ENCODE measurements at places on chromosomes 1 and 21.

GRCh38 chr1:244953901-244954300 lies 89.6 kb upstream of the HNRNPU start:
- DNase-seq: no peak

- DNase-seq: peak; percentile 25
Observed at GRCh38 chr1:54153535-54154439, 987 bp upstream of the CDCP2 start.

DNA sequence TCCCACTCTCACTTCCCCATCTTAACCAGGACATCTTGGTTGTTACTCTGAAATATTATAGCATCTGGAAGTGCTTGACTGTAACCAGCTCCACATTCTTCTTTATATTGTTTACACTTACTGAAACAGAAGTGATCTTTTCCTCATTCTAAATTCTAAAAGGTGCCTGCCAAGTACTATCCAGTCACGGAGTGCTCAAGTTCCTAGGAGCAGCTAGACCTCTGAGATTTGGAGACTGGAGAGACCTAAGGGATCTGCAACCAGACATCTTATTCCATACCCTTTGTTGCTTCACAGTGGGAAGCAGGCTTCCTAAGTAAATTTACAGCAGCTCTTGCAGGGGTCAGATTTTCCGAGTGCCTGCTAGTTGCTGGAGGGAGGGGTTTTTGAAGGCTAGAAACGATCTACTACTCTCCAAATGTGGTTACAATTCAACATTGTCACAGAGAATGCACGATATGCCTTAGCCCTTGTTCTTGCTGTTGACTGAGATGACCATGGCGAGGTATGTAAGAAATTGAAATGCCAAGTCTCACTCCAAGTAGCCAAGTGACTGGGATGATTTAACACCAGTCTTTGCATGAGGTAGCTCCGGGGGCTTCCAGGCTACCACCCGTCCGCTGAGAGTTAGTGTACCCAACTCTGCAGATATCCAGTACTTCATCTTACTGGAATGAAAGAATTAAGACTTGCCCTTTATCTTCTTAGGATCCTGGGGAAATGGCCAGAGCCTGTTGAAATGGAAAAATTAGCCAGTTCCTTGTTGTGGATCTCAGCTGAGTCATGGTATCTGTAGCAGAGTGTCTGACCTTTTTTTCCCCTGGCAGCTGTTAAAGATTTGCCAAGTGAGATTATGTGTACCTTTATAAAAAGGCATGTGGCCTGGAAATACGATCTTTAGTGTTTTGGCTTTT lies 150.8 kb downstream of the MAST2 start:
- no peak for DNase-seq

GRCh38 chr1:74426208-74426937 lies 86.0 kb downstream of the LRRC53 start:
- DNase-seq: no peak

- DNase-seq: no peak
Observed at GRCh38 chr21:29547998-29548397, 249.3 kb downstream of the BACH1 start.

GRCh38 chr1:165877940-165878556 lies 50.6 kb downstream of the UCK2 start:
- DNase-seq: no peak

DNA sequence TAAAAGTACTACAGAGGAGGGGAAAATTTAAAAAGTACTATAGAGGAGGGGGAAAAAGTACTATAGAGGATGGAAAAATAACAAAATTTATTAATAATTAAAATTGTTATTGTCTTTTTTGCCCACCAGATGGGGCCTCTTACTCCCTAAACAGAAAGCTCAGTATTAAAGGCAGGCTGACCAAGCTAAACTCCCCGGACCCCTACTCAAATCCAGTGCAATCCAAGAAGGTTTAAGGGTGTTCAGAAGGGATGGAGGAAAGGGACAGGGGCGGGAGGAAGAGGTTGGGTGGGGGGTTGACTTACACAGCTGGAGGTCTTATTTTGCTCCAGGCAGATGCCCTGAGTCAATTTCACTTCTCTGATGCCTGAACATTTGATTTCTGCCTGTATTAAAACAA lies 13.7 kb downstream of the CD34 start:
- DNase-seq: no peak

DNA sequence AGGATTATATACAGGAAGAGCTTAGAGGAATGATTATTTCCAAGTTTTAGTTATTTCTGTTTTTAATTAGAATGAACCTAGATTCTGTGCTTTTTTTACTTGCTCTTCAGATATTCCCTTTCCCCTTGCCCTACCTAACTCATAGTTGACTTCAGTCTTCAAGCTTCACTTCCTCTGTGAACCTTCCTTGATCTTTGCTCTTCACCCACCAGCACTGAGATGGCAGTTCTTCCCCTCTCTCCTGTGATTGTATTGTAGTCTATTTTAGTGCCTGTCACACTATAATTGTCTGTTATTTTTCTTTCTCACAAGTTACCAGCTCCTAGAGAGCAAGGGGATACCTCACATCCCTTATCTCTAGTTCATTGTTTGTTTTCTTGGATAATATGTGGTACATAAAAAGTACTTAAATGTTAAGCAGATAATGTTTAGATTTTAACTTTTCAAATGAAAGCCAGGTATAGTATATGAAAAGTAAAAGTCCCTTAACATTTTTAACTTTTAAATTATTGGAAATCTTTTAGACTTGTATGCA lies 33.2 kb downstream of the KCTD3 start:
- no peak for DNase-seq

- no peak for DNase-seq
Observed at GRCh38 chr21:27954543-27955165, 987.8 kb upstream of the ADAMTS5 start.

GRCh38 chr1:201481761-201482493 lies 12.9 kb upstream of the PHLDA3 start:
- no peak for DNase-seq

GRCh38 chr1:197696372-197696771 lies 78.9 kb downstream of the DENND1B start:
- no peak for DNase-seq

DNA sequence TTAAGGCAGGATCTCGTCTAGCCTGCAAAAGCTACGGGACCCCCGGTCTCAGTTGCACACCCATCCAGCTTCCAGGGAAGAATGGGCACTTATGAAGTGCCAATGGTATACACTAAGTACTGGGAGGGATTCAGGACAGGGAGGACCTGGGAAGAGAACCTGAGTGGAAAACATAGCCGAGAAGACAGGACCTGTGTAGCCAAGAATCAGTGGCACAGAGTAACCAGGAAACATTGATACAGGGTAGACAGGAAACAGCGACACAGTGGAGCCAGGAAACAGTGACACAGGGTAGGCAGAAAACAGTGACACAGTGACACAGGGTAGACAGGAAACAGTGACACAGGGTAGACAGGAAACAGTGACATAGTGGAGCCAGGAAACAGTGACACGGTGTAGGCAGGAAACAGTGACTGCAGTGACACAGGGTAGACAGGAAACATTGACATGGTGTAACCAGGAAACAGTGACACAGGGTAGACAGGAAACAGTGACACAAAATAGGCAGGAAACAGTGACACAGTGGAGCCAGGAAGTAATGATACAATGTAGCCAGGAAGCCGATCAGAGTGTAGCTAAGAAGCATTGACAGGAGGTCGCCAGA lies 138.0 kb upstream of the ARHGEF16 start:
- DNase-seq: no peak

GRCh38 chr1:175162955-175163354 lies 29.6 kb downstream of the KIAA0040 start:
- no peak for DNase-seq

DNA sequence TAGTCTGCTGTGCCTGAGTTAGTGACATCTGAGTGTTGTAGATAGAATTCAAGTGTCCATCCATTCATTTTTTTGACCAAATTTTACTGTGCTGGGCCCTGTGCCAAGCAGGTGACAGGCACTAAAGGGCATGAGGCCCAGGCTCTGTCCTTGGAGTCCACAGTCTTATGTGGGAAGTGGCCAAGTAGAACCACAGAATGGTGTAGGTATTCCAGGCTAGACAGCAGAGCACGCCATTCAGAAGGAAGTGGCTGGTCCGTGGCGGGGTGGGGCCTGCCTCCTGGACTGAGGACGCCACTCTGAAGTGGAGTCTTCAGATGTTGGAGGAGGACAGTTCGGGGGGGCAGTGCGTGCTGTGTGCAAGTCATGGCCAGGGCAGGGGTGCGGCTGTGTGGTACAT lies 68.9 kb upstream of the ACTL8 start:
- no peak for DNase-seq

- no peak for DNase-seq
Observed at GRCh38 chr1:221117548-221117951, 238.3 kb downstream of the HLX start.

DNA sequence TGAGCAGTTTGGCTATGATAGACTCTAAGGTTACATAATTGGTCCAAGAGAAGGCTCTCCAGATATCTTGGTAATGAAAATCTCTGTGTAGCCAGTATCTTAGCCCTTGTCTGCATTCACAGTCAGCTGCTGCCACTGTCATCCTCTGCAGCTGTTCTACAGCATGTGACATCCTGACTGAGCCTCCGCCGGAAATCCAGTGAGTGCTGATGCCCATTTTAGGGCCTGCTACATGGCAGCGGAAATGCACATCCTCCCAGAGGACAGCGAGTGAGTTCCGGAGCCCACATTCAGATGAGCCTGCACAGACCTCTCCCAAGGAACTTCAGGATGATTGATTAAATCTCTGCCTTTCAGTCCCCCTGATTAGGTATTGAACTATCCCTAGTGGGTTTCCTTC lies 237.1 kb downstream of the HHIPL2 start:
- DNase-seq: no peak

DNA sequence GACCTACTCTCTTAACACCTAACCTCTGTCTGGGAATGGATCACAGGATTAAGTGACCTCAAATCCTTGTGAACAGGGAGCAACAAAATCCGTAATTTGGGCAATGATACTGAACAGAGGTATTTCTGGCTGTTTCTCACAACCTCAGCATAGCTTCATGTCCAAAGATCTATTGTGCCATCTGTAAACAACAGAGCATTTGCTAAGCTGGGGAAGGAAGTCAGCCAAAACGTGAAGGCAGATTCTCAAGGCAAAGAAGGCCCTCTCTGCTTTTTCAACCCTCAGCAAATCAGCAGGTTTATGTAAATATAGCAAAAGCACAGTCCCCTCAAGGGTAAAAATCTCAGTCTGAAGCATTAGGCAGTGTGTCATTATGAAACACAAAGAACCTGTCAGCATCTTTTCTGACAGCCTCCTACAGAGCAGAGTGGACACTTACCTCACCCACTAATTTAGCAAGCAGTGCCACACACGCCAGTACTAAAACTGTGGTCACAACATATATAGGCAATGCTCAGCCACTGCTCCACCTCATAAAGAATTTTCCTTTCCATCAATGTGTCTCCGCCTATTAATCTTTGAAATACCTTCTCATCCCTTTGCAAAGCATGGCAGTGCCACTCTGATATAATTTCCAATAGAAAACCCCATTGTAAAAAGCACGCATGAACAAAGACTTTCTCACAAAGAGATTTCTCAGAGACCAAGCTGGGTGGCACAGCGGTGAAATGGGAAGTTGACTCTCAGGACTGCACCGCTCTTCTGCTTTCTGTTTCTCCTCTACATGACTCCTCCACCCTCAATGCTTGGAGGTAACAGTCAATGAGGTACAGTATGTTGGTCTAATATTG lies 188.0 kb downstream of the RERE start:
- DNase-seq: no peak

- DNase-seq: peak; percentile 50
Observed at GRCh38 chr1:63674238-63674864, 81.1 kb downstream of the PGM1 start.

GRCh38 chr1:27074175-27074780 lies 61.6 kb upstream of the TENT5B start:
- no peak for DNase-seq

Measured in thoracic aorta (tissue), 2 donors.